ENCODE measurements at places on chromosomes 12 and 14.

- DNase-seq: no peak
Observed at GRCh38 chr14:65156568-65157366, 54.5 kb upstream of the MAX start.

GRCh38 chr14:28057359-28058296 is 709.0 kb upstream of the FOXG1 start:
- DNase-seq: peak; percentile 61

DNA sequence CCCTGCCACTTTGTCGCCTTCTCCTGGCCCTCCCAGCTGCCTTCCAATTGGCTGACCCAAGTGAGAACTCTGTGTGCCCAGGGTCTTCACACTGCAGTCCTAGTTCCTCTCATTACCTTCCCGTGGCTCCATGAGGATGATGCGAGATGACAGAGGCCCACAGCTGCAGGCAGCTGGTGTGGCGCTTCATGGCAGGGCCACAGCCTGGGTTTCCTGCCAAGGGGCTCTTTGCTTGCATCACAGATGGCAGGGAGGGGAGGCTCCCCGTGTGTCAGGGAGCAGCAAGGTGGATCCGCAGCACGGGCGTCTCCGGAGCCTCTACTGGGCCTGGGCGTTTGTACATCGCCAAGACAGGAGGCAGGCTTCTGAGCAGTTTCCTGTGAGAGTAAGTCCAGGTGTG is 28.9 kb downstream of the DEGS2 start:
- DNase-seq: no peak

DNA sequence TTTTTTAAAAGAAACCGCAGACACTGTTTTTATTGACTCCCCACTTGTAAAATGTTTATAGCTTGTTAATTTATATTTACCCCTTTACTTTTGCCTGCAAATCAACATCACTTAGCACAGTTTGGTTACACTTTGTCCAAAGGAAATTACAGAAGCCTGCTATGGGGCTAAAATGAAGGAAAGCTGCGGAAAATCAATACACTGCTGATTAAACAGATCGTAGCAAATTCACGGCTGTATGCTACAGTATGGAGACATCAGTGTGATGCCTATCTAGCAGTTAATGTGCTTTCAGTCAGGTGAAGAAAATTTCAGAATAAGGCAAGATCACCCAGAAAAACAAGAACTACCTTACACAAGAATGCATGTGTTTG is 110.0 kb downstream of the FOXG1 start:
- DNase-seq: no peak

GRCh38 chr12:14366209-14367039 is 942 bp downstream of the ATF7IP start:
- peak; percentile 81 for DNase-seq

DNA sequence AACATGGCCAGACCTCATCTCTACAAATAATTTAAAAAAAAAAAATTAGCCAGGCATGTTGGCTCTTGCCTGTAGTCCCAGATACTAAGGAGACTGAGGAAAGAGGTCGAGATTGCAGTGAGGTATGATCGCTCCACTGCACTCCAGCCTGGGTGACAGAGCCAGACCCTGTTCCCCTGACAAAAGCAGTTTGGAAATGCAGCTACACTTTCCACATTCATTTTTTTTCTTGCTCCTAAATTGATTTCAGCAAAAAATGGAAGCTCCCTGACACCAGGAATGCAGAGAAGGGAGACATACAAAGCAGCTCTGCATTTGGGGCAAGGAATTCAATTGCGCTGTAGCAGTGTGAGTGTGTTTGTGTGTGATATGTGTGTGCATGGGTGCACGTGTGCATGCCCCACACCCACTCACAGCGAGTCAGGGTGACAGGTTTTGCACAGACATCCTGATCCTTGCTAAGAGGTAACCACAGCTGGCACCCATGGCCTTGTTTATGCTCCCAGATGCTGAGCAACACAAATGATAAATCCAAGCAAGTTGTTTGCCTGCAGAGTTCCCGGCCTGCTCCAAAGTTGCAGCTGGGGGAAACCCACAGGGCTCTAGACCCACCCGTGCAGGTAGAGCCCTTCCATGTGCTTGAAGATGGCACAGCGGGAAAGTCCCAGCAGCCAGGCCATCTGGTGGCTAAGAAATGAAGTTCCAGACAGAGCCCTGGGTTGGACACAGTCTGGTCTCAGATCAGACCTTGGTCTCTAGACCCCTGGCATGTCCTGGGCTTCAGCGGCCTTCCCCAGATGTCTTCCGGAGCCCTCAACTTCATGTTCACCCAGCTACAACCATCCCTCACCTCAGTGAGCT is 25.9 kb upstream of the BDKRB2 start:
- DNase-seq: no peak

- no peak for DNase-seq
Observed at GRCh38 chr12:2980630-2981029, 21.4 kb downstream of the TEAD4 start.

DNA sequence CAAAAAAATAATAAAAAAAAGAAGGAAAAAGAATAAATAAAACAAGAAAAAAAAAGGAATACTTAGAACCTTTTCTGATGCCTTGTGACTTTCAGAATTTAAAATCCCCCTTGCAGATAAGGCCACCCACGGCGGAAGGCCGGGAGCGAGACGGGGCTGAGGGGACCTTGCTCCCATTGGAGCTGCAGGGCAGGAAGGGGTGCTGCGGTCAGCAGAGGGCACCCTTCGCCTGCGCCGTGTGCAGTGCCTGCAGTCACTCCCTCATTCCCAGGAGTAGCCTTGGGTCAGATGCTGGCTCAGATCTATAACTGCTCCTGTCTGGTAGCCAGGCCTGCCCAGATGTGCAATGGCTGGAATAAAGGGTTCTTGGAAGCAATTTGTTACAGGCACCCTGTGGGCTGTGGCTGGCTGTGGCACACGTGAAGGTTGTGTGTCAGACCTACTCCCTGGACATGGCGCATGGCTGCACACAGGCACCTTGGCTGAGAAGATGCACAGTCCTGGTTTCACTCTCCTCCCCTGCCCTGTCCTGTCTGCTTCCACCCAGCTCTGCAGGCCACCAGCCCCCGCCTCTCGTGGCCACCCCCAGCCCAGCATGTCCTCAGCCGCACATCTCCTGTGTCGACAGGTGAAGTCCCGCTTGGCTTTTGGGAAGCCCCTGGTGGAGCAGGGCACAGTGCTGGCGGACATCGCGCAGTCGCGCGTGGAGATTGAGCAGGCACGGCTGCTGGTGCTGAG is 13.4 kb upstream of the ALDH2 start:
- DNase-seq: peak; percentile 59

GRCh38 chr14:52332269-52332668 is 18.2 kb downstream of the PTGER2 start:
- DNase-seq: no peak

- DNase-seq: no peak
Observed at GRCh38 chr12:71578694-71579258, 84.9 kb downstream of the ZFC3H1 start.

DNA sequence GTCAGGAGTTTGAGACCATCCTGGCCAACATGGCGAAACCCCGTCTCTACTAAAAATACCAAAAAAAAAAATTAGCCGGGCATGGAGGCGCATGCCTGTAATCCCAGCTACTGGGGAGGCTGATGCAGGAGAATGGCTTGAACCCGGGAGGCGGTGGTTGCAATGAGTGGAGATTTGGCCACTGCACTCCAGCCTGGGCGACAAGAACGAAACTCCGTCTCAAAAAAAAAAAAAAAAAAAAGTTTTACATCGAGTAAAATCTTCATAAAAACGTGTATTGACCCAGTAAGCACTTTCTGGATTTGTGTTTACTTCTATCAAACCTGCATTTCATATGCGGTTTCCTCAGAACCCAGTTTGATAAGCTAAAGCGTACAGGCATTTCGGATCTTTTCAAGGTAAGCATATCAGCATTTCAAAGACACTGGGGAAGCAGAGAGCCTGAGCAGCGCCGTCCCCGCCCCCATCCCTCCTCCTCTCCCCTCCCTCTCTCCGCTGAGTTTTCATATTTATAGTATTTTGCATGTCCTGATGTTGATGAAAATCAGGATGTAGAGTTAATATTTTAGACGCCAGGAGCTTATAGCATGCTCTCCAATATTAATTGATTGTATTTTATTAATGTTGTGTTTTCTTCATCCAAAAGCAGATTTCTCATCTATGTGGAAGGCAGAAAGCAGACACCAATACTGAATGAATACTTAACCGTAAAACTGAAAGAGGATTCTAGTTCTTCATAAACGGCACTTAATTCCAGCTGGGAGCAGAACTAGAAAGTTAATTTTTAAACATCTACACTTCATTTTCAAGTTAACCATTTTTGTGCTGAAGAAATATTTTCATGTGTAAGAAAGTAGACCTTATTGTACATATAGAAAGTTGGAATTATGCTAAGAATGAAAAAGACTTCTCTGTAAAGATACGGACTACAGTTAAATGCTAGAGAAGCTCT is 9.2 kb upstream of the HIP1R start:
- no peak for DNase-seq

DNA sequence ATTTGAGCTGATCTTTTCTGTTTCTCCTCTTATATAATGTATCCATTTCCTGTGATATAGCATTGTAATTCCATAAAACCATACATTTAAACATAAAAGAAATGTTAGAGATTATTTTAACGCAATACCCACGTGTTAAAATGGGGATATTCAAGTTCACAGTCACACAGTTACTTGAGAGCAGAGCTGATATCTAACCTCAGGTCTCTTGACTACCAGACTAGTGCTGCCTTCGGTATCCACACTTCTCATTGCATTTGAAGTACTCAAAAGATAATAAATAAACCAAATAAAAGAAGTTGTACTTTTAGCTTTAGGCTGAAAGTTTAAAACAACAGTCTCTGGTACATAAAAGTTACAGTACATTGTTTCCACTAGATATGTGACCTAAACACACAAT is 2.9 kb downstream of the CLECL1 start:
- DNase-seq: no peak

GRCh38 chr12:113500306-113500675 is 28.6 kb upstream of the LHX5 start:
- no peak for DNase-seq

DNA sequence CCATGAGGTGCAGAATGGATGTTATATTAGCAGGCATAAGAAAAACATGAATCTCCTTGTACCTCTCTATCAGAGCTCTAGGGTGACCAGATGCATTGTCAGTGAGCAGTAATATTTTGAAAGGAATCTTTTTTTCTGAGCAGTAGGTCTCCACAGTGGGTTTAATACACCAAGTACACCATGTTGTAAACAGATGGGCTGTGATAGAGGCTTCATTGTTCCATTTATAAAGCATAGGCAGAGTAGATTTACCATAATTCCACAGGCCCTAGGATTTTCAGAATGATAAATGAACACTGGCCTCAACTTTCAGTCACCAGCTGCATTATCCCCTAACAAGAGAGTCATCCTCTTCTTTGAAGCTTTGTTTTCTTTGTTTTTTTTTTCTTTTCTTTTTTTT is 185.2 kb downstream of the ERC1 start:
- no peak for DNase-seq

GRCh38 chr12:62210422-62210821 is 49.8 kb upstream of the USP15 start:
- peak; percentile 80 for DNase-seq

DNA sequence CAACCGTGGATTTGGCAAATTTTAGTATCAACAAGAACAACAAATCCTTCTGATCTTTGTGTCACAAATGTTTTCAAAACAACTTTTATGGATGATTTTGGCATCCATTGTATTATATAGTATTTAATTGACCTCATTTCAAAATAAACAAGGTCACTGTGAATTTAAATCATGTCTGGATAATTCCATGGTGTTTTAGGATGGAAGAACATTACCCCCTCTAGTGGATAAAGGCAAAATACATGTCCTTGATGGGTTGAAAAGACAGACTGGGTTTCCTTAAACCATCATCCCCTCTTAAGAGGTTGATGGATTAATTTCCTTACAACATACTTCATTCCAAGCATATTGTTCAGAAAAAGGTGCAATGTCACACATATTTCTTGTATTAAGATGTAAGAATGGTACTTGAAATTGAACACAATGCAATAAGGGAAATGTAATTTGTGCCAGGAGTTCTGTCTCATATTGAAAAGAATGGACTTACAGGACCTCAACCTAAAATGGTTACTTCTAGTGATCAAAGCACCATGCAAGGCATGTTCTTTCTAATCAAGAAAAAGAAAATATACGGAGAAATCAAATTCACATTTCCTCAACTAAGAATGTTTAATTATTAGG is 352.0 kb downstream of the BCAT1 start:
- peak; percentile 8 for DNase-seq

DNA sequence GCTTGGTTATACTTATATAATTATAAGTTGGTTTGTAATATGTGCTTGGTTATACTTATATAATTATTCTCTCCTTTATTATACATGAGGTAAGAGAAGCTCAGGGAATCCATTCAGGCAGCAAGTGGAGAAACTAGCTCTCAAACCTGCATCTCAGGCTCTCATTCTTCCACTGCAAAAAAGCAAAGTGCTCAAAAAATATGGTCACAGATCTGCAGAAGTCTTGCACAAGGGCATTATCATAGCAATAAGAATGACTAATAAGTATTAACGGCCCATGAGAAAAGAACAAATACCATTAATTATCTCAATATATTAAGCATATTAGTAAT is 476 bp upstream of the TRAFD1 start:
- DNase-seq: no peak

DNA sequence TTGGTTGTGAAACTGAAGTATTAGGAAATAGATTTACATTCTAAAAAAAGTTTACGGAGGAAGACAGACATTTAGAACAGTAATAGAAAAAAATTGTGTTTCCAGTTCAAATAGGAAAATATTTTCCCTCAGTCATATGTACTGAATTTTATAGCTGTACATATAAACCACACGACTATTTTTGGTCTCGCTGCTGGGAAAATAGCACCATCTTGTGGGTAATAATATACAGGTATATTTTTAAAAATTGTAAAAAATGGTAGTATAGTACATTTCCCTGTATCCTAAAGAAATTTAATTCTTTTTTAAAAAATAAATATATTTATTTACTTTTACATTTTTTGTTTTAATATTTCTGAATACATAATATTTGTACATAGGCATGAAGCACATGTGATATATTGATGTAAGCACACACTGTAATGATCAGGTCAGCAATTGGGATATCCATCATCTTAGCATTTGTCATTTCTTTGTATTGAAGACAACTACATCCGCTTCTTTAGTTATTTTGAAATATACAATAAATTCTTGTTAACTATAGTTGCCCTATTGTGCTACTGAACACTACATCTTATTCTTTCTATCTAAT is 168.6 kb downstream of the ALX1 start:
- peak; percentile 5 for DNase-seq

DNA sequence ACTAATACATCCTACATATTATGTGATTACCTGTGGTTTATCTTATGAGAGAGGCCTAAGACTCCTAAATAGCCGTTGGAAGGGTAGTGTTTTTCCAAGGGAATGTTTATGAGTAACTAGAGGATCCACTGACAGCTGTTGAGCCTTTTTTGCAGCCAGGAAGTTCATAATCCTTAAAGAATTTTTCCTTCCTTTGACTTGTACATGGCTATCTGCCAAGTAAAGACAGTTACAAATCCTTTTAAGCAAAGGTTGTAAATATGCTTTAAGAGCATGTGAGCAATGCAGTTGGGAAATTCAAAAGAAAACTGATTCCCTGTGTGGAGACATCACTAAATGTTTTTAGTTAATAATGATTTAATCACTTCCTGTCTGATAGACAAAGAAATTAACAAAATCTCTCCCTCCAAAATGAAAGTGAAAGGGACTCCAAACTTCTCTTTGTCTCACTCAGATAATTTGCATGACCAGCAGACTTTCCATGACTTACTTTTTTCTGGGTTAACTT is 333.8 kb downstream of the PDZRN4 start:
- DNase-seq: peak; percentile 32

Data from erythroblast (primary cell).